Activated naive CD8-positive, alpha-beta T cell treated with anti-CD3 and anti-CD28 coated beads, Interleukin-2, amount 50 U/mL, for 16 hours (primary cell): ENCODE measurements at places on chromosomes 16 and 17.
A peak's percentile ranks its signal among the peaks of the same experiment; 100 is the strongest.

DNA sequence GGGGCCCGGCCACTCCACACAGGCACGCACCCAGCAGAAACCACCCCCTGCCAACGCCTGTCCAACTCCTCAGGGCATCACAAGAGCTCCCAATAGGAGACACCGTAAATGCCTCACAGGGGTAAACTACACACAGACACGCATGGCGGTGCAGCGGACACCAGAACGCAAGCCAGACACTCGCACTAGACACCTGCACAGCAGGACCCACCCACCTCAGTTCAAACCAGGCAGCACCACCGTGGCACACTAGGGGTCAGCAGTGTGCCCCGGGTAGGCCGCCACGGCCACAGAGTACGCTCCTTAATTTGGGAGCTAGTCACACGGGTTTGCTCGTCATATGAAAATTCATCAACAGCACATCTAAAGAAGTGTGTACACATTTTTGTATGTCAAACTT, 3.4 kb downstream of the SLC38A10 start:
- DNase-seq, result peak; percentile 45

- no peak for DNase-seq
Measured at GRCh38 chr17:77734371-77735080, 224.0 kb upstream of the TNRC6C start.

GRCh38 chr17:65198653-65199382, 61.6 kb downstream of the RGS9 start:
- DNase-seq, result no peak

- no peak for DNase-seq
Measured at GRCh38 chr17:7894226-7894625, 5.6 kb downstream of the CHD3 start.

GRCh38 chr17:36721560-36722120, 120.3 kb downstream of the MRM1 start:
- no peak for DNase-seq

DNA sequence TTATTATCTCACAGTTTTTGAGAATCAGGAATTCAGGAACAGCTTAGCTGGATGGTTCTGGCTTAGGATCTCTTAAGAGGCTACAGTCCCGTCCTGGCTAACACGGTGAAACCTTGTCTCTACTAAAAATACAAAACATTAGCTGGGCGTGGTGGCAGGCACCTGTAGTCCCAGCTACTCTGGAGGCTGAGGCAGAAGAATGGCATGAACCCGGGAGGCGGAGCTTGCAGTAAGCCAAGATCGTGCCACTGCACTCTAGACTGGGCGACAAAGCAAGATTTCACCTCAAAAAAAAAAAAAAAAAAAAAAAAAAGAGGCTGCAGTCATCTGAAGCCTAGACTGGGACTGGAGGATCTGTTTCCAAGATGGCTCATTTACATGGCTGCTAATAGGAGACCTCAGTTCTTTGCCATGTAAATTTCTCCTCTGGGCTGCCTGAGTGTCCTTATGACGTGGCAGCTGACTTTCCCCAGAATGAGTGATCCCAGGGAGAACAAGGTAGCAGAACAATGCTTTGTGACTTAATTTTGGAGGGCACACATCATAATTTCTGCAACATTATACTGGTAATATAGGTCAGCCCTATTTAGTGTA, 95.8 kb upstream of the CORO6 start:
- DNase-seq, result no peak

GRCh38 chr16:57764341-57765159, 29.0 kb downstream of the KATNB1 start:
- no peak for DNase-seq
